Endothelial cell of umbilical vein (primary cell): ENCODE measurements at places on chromosomes 3 and 15. TPM values are rescaled to one million over a fixed set of nuclear protein-coding genes. Genes with fewer than 3 reads are reported as not detected.

DNA sequence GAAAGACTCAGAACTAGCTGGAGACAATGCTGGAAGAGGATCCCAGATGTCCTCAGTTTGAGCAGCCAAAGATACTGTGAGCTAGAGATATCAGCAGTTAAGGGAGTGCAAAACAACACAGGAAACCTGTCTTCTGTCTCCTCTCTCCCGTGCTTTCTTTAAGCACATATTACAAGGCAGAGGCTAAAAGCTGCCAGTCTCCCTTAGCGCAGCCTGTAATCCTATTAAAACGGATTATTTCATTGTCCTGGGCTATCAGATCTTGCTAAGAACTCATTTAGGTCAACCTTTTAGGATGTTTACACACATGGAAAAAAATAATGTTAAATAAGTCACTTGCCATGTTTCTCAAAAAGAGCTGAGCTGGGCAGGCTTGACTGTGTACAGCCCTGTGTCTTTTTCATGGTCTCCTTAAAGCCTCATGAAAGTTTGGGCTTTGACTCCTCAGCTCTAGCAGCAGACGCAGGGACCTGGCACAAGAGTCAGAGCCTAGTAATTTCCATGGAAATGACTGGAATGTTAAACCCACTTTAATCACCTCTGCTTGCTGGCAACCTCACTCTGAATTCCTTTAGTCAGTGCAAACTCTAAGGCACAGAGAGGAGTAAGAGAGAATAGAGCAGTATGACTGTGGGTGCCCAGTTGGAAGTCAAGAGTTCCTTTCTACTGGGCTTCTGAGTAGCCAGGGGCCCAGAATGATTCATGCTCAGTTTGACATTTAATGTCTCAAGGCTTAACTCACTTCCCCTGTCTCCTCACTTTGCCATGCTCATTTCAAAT lies 491.9 kb downstream of the NTRK3 start:
- DNase-seq, result no peak

DNA sequence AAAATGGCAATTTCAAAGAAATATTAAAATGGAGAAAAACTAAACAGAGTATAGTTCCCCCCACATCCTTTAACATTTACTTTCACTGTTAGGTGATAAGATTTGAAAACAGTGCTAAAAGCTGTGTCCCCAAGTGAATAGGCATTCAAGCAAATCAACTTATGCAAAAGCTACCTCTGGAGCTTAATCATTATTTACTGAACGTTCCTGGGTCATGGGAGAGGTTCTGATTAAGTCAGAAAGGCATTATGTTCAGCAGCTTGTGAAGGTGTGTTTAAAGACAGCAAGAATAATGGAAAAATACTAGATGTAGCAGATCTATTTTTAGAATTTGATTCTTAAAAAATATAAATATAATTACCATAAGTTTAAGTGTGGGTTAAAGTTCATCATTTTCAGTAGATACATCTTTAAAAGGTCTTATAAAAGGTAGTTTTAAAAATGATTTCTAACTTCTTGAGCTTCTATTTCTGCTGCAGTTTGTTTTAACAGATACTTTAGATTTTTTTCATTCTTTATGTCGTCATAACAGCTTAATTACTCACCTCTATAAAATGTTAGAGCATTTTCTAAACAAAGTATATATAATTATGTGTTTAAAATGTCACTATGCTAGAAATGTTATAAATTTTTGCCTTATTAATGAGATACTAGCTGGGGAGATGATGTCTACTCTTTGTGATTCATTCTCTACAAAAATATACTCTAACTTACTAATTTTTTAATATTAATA lies 127.9 kb downstream of the MITF start:
- no peak for DNase-seq

DNA sequence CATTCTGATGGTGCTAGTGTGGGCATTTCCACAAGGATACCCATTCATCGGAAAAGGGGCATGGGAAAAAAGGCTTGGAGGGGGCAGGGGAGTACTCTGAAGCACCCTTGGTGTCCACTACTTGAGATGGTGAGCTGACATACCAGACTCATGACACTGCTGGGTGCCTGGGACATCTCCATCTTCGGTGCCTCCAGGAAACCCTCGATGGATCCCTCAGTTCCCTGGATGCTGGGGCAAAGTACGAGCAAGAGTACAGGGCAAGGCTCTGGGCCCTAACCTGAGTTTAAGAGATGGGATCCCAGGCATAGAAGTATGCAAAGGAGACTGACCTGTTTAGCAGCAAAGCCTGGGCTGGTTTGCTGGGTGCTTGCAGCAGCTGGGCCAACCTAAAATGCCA lies 5.2 kb upstream of the IP6K1 start:
- DNase-seq, result no peak

DNA sequence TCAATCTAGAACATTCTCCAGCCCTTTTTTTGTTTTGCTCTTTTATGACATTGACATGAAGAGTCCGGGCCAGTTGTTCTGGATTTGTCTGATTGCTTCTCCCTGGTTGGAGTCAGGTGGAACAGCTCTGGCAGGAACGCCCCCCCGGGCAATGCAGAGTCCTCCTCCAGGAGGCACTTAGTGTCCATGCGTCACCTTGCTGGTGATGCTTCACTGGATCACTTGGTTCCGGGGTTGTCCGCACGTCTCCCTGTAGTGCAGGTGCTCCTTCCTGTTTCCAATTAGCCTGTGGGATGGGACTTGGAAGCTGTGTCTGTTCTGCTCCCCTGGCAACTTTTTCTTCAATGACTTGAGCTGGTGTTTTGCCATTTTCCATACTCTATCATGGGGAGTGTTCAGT lies 9.8 kb downstream of the CSK start:
- no peak for DNase-seq

DNA sequence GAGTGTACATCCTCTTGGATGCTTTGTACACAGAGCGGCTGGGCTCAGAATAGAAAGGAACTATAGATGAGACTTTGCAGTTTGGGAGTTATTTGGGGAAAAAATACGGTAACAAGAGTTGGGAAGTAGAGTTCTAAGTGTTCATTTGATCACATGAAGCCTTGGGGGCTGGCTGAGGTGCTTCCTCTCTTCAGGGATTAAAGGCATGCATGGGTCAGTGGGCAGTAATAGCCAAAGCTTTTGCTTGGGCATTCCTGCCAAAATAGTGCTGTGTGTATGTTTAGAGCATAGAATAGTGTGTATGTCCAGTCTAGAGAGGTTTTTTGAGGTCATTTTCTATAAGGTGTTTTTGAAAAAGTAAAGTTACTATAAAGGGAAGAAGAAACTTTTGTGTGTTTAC lies 12.8 kb downstream of the AKAP13 start:
- no peak for DNase-seq

GRCh38 chr15:37106490-37107001 lies 6.2 kb upstream of the MEIS2 start:
- DNase-seq, result peak; percentile 34

- no peak for DNase-seq
These were observed 1.8 kb downstream of the PML start for GRCh38 chr15:73996267-73996666.

DNA sequence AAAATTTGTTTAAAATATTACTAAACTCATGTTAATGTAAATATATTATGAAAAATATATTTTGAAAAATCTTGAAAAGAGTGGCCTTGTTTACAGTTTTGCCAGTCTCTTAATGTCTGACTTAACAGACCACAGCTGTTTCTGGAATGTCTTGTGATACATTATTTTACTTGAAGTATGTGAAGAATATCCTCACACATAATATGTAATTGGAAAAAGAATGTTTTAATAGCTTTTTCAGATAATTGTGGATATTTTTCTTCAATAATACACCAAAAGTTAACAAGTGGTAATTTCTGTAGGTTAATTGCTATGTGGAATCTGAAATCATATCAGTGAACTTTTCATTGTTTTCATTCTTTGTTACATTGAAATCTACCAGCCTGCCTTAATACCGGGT lies 101.3 kb downstream of the UBE2E2 start:
- DNase-seq, result no peak

DNA sequence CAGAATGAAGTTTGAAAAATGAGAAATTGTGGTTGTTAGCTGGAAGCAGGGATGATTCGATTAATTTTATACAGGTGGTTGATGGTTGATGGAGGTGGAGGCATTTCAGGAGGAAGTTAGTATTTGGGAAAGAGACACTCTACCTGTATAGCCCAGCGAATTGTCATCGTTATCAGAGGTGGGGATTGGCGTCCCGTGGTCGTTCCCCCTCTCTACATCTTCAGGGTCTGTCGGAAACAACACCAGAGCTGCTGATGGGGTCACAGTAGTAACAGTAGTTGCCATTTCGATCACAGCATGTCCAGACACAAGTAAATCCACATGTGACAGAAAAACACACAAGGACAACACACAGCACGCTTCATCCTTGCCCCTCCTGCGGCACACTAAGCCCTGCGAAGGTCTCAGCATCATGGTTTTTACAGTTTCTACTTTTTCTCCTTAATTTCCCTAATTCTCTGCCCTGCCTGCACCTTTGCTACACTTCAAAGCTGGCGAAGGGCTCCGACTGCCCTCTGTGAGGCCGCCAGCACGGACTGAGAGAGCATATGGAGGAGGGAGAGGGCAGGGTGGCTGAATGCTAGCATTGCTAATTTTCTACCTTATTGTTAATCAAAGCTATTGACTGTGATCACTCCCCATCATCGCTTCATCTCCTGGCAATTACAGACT lies 642.3 kb downstream of the ROBO1 start:
- no peak for DNase-seq

- DNase-seq, result peak; percentile 4
These were observed 243.2 kb upstream of the NR2F2 start for GRCh38 chr15:96087180-96087884.

- DNase-seq, result no peak
These were observed 71.1 kb downstream of the MRPL46 start for GRCh38 chr15:88395872-88396781.

DNA sequence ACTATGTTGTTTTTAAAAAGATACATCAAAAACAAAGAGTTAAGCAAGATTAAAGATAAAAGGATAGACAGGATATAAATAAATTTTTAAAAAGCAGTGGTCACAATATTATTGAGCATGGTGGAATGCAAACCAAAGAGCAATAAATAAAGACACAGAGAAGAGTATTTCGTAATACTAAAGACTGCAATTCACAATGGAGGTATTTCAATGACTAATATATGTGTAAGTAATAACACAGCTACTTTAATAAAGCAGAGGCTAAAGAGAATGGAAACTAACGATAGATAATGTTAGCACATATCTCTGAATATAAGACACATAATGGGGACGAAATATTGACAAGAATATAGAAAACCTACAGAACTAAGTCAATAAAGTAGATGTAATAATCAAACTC lies 219.6 kb downstream of the WDR72 start:
- DNase-seq, result no peak

Gene ZMAT3
- 10.3 and 13.2 TPM in 2 replicates for polyA plus RNA-seq

Gene RUBCN
- 15.0 and 18.5 TPM in 2 replicates for polyA plus RNA-seq

Gene SLC15A2
- 0.14 and 0.39 TPM in 2 replicates for polyA plus RNA-seq

Gene P2RY13
- polyA plus RNA-seq, result not detected in 2 replicates

Gene FHIT
- 0.47 and 0.75 TPM in 2 replicates for polyA plus RNA-seq

Gene GOLGA8T
- polyA plus RNA-seq, result 0.04 TPM in 1 of 2 replicates, not detected in the other

Gene COX17
- polyA plus RNA-seq, result 15.3 and 19.8 TPM in 2 replicates
